NCI-H1048 (cell line): ENCODE measurements at places on chromosomes 13 and 19.

DNA sequence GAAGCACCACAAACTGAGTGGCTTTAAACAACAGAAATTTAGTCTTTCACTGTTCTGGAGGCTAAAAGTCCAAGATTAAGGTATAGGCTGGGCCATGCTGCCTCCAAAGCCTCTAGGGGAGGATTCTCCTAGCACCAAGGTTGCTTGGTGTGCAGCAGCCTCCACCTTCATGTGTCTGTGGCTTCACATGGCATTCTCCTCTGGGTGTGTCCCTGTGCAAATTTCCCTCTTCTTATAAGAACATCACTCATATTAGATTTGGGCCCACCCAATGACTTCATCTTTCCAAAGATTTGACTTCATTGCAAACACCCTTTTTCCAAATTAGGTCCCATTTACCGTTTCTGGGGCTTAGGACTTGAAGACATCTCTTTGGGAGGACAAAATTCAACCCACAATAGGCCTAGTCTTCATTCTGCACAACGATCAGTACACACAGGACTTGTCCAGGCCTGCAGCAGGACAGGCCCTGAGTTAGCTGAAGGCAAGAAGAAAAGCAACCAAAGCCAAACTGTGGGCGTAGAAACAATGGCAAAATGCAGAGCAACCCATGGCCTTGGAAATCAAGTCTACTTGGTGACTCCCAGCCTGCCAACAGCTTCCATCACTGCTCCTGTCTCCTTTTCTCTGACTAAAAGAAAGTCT lies 521.2 kb upstream of the NBEA start:
- no peak for DNase-seq

DNA sequence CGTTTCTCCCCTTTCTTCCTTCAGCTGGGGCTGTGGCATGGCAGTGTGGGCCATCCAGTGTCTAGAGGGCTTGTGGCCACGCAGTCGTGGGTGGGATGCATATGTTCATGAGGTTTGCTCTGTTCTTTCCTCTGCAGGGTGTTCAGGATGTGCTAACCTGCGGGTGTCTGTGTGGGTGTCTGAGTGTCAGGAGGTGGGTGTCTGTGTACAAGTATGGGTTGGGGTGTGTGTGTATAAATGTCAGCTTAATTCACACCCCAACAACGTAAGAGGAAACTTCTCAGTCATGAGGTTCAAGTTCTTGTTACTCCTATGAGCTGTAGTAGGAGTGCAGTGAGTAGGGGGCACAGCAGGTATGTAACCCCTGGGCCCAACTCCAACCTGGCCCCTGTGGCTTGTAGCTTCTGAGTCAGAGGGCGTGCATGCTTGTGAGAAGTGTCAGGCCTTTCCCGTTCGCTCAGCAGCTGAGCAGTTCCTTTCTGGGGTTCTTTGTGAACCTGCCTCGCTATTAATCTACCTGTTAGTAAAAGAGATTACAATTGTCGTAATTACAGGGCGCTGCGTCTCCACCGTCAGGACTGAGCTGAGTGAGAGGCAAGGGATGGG lies 49.1 kb downstream of the NFIX start:
- no peak for DNase-seq

DNA sequence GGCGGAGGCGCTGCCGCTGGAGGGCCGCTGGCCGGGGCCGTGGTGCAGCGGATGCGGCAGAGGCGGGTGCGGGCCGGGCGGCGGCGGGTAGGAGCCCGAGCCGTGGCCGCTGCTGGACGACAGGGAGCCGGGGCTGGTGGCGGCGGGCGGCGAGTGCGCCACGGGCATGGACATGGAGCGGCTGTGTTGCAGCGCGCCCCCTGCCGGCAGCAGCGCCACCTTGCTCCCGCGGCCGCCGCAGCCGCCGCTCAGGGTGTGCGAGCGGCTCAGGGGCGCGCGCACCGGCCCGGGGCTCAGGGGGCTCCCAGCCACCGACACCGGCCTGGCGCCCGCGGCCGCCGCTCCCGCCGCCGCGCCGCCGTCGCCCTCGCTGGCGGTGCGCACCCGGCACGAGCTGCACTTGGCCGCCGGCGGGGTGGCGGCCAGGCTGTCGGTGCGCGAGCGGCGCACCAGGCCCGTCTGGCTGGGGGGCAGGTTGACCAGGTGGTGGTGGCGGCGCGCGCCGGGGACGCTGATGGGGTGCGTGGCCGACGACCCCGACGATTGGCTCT lies 1.7 kb downstream of the IRS2 start:
- DNase-seq, result no peak

DNA sequence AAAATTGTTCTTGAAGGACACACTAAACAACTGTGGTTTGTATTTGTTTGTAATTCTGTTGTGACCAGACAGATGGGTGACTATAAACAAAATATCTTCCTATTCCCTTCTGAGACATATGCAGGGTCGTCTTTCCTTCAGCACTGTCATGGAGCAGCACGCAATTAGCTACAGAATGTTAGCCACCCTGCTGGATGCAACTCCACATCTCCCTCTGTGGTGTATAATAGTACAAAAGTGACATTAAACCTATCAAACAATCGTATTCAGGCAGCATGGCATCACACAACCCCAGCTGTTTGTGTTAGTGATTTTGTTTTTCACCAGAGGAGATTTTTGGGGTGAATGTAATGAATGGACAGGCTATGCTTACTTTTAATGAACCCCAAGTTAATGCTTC lies 146.2 kb downstream of the GPC6 start:
- no peak for DNase-seq

DNA sequence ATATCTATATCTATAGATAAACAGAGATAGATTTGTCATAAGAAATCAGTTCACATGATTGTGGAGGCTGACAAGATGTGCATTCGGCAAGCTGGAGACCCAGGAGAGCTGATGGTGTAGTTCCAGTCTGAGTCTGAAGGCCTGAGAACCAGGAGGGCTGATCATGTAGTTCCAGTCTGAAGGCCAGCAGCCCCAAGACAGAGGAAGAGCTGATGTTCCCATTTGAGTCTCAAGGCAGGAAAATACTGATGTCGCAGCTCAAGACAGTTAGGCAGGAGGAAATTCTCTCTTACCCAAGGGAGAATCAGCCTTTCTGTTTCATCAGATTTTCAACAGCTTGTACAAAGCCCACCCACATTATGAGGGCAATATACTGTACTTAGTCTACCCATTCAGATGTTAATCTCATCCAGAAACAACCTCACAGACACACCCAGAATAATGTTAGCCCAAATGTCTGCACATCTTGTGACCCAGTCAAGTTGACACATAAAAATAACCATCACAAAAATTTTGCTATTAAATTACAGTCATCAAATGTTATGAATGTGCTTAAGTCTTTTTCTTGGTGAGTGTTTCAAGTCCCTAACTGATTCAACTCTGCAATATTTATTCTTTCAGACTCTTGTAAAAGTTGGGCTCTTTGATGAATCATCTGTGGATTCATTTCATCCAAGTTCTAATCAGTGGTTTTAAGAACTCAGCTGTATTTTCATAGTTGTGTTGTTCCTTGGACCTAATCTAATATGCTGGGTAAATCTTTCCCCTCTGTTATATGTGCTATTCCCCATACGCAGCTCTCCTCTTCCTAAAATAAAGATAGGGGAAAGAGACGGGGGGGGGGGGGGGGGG lies 22.7 kb upstream of the LRCH1 start:
- DNase-seq, result no peak

GRCh38 chr19:2332341-2333026 lies 4.0 kb downstream of the SPPL2B start:
- DNase-seq, result no peak
